Kidney capillary endothelial cell (primary cell): ENCODE measurements at places on chromosomes 6 and 20.

GRCh38 chr6:14986370-14986769 lies 259.5 kb upstream of the JARID2 start:
- no peak for DNase-seq

DNA sequence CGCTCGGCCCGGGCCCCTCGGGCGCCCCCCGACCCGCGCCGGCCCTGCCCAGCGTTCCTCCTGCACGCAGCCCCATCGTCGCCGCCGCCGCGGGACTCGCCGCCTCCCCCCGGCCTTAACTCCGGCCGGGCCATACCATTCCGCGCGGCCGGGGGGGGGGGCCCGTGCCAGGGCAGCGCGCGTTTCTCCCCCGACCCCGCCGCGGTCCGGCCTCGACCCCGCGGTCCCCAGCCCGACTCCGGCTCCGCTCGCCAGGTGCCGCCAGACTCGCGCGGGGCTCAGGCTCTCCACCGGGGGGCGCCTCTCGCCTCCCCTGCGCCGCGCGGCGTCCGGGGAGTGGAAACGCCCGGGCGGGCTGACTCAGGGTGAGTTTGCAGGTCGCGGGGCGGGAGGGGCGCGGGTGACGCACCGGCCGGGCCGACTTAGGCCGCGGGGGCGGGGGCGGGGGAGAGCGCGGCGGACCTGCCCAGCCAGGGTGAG lies at the start of gene SRXN1:
TSS of gene SRXN1 (minus strand) at position 91 of the 480 bp plus-strand sequence. CDS start at position 76, 15 bp downstream.
- peak; percentile 88 for DNase-seq

GRCh38 chr6:128112494-128112893 lies 211.6 kb upstream of the THEMIS start:
- no peak for DNase-seq

GRCh38 chr6:82410151-82410648 lies 46.6 kb downstream of the TPBG start:
- no peak for DNase-seq

GRCh38 chr6:158040051-158040803 lies 58.6 kb downstream of the SYNJ2 start:
- DNase-seq: peak; percentile 97

DNA sequence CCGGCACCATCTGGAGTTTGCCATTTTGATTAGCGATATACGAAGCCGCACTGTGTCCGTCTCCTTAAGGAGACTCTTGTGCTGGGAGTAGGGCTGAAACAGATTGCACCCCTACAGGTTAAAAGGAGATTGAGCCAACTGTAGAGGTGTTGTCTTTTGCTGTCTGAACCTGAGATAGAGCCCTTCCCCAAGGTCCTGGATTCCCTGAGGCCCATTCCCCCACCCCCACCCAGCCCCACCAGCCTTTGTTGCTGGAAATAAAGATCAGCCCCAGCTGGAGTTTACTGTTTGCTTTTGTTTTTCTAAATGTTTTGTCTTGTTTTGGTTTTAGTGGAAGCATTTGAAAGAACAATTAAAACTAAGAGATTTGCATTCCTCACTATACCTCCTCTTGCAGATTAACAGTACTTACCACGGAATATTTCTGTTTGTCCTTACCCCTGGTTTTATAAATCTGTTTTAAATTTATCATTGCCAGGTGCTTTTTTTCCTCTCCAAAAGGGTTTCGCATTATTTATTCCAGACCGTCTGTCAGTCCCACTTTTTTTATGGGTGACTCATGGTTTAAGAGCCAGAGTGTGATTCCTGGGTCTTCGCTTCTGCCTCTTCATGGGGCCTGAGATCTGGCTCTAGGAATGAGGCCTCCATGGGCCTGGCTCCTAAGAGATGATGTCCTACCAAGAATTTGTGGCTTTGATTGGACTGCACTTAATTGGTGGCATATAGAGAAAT lies 169.2 kb downstream of the DTNBP1 start:
- DNase-seq: no peak

GRCh38 chr6:37141281-37142049 lies 28.5 kb upstream of the PIM1 start:
- no peak for DNase-seq

DNA sequence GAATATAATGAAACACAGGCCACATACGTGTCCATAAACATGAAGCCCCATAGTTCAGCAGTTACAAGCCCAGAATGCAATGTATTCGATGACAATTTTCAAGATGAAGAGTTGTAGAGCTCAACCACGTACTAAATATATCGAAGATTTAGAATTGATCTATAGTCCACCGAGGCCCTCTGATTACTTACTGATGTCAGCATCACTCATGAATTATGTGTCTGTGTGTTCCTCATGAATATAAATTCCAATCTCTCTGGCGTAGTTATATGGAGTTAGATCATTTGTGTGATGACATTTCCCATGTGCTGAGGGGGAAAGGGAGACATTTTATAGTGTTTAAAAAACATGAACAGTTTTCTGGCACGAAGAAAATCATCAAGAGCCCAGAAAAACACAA lies 97.5 kb downstream of the PFDN4 start:
- no peak for DNase-seq

- DNase-seq: no peak
Observed at GRCh38 chr6:96059586-96059985, 43.8 kb downstream of the FUT9 start.

DNA sequence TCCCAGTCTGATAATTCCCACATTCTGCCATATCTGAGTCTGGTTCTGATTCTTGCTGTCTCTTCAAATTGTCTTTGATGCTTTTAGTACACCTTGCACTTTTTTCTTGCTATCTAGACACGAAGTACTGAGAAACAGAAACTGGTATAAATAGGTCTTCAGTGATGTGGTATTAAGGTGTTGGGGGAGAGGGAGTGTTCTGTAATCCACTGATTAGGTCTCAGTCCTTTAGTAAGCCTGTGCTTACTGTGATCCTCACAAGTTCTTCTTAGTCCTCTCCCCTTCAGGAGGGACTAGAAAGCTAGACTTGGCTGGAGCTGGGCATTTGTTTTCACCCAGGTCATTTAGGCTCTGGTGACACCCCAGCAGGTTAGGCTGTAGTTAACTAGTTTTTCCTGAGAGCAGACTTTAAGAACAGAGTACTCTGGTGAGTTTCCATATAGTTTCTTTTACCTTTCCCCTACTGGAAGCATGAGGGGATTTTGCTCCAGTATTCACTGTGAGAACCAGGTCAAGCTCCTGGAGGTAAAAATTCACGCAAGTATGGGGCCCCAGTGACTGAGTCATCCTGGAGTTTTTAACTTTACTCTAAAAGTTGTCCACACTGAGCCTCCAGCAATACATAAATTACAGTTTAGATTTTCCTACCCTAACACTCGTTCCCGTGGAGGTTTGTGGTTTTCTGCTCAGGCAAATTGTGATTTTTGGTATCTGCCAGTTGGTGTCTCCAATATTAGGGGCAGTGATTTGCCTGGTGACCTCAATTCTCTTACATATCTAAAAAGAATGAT lies 154.6 kb downstream of the CDKAL1 start:
- no peak for DNase-seq

DNA sequence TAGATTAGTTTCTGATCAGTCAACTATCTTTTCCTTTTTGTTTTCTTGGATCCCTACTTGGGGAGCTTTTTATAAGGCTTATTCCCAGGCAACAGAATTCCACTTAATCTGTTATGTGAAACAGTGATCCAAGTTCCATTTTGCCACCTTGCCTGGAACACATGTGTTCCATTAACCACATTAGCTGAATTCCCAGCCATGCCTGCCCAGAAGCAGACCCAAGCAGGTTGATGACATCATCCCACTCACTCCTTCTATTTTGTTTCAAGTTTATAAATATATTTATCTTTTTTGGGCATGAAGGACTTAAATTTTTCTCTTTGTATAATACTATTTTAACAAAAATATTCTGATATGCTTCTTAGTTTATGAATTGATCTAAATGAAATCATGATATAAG lies 587.4 kb downstream of the GRIK2 start:
- DNase-seq: no peak

DNA sequence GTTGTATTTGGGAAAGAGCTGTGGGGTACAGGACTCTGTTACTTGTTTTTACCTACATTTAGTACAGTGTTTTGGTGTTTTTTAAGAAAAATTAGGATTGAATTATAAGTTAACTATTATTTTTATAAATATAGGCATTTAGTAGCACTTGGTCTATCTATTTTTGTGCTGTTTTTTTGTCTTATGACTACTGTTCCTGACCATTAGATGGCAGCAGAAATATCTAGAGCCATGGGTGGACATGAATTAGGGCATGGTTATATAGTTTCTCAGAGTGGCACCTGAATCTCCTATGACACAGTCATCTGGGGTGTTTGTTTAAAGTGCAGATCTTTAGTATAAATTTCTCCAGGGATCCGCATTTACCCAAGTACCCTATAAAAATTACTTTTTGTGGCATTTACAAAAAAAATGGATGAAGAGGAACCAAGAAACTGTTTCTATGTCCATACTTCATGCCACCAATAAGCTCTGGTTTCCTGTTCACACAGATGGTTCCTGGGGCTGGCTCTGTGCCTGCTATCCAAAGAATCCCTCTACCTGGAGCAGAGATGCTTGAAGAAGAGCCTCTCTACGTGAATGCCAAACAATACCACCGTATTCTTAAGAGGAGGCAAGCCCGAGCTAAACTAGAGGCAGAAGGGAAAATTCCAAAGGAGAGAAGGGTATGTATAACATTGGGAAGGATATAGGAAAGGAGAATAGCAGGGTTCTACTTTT lies 19.8 kb downstream of the NFYA start:
- peak; percentile 22 for DNase-seq

- no peak for DNase-seq
Observed at GRCh38 chr6:14141351-14142062, 23.9 kb downstream of the CD83 start.

- DNase-seq: no peak
Observed at GRCh38 chr6:153058909-153059308, 56.4 kb upstream of the MTRF1L start.

GRCh38 chr6:119481976-119482375 lies 132.4 kb upstream of the MAN1A1 start:
- DNase-seq: no peak

- no peak for DNase-seq
Observed at GRCh38 chr6:15535495-15536197, 127.2 kb downstream of the DTNBP1 start.

DNA sequence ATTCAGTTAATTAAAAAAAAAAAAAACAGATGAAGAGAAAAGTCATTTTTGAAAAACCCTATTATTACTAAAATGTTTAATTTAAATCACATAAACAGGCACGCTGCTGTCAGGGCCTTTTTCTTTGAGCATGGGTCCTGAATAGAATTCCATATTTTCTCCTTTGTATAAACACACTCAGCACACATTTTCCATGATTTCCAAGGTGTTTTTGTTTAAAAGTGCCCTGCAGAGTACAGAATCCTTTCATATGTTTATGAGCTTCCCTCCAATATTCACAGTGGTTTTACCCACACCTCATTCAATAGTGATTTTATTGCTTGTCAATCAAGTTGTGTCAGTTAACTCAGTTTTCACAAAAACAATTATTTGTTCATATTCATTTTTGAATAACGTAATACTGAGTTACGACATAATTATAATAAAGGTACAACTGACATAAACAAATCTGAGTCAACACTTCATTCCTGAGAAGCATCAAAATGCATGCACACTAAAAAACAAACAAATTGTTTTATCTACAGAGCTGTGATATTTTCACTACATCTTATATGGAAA lies 15.2 kb downstream of the SLC35B3 start:
- DNase-seq: no peak

DNA sequence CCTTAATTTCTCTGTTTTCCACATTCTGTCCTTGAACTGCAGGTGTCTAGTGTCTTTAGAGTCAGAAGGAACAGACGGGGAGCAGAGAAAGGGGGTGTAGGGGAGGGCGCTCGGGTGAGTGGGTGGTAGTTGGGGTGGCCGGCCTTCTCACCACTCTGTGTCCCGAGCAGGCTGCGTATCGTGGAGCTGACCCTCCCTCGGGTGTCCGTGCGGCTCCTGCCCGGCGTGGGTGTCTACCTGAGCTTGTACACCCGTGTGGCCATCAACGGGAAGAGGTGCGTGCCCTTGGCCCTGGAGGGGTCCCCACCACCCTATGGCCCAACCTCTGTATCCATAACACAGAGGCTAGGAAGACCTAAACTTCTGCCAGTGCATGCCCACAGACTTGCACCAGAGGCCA lies 5.3 kb downstream of the BPIFB4 start:
- no peak for DNase-seq

GRCh38 chr20:52422574-52423336 lies 231.2 kb upstream of the ZFP64 start:
- no peak for DNase-seq

- no peak for DNase-seq
Observed at GRCh38 chr20:38260378-38261053, at the start of gene KIAA1755. Gene KIAA1755, minus strand, starts transcription at chr20:38260735. Its CDS starts 235 bp downstream, at chr20:38260500.
